ENCODE measurements at places on chromosomes 2 and 18.

GRCh38 chr2:3547915-3548314 lies 10.2 kb downstream of the RNASEH1 start:
- no peak for DNase-seq

DNA sequence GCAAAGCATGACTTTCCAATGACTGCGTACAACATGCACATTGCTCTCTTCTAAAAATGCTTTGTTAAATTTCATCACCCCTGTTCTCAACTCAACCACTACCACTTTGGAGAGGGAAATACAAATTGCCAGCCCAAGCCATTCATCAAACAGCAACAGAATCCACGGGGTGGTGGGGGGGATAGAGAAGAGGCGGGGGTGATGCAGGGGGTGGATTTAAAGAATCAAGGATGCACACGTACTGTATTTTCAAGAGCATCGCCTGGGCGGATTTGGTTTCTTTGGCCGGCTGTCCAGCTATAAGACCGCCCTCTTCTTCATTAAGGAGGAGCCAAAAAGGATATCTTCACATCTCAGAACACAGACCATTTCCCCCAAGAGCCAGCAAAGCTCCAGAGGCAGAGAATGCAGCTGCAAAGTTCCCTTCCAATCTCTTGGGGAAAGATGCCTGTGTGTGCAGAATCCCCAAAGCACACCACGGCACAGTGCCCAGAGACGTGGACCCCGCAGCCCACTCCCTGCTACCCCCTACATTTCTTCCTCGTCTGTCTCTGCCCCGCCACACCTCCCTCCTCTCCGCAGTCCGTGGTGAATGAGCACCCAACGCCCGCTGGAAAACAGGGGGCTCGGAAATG lies 977 bp downstream of the SLC8A1 start:
- DNase-seq: no peak

GRCh38 chr2:112582314-112582746 lies 2.1 kb upstream of the CHCHD5 start:
- DNase-seq: no peak

DNA sequence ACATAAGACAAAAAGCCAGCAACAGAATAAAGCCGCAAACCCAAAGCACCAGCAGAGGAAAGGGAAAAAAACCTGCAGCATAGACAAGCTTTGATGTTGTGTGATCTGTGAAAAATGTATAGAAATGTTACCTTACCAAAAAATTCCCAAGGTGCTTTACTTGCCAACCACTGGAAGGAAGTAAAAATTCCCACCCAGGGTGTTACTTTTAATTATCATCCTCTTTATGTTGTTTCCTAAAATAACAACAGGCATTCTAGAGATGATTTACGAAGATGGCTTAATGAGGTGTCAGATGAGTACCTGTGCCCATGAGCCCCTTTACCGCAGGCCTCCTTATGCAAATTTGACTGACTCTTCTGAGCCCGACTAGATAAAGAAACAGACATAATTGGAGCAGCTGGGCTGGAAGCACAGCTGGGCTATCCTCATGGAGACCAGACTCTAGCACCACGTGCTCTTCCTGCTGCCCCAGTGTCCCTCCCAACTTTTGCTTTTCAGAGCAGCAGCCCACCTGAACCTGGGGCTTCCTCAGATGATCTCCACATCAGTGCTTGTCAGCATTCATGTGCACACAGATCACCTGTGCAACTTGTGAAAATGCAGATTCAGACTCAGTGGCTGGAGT lies 41.5 kb downstream of the SRSF7 start:
- no peak for DNase-seq

DNA sequence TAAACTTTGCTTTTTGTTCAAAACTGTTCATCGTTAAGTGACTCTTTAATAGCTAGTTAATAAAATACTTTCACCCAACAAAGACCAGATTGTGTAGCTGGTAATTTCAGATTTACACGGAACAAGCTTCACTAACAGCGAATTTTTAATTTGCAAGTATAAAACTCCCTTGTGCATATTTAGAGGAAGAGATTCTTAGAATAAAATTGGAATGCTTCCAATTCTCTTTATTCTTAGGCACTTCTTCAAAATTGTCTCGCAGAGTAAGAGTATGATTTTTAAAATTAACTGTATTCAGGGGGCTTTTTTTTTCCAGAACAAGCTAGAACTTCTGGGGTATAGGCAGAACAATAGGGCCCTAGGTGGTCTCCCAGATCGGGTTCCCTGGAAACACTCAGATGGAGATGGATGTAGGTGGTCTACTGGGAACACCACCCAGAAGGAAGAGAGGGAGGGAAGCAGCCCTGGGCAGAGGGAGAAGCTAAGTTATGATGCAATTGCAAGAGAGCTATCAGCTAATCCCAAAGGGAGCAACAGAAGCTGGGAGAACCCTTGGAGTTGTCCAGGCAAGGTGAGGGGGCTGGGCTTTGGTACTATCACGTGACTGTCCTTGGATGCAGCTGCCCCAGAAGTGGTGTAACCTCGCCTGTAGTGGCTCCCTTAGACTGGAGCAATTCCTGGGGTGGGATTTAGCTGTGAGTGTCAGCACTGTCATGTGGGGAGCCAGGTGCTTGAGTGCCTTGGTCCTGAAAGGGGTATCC lies 151.7 kb upstream of the ASB18 start:
- no peak for DNase-seq

GRCh38 chr18:78913395-78913794 lies 66.2 kb upstream of the SALL3 start:
- no peak for DNase-seq

GRCh38 chr2:210616074-210616473 lies 59.7 kb downstream of the CPS1 start:
- DNase-seq: no peak

DNA sequence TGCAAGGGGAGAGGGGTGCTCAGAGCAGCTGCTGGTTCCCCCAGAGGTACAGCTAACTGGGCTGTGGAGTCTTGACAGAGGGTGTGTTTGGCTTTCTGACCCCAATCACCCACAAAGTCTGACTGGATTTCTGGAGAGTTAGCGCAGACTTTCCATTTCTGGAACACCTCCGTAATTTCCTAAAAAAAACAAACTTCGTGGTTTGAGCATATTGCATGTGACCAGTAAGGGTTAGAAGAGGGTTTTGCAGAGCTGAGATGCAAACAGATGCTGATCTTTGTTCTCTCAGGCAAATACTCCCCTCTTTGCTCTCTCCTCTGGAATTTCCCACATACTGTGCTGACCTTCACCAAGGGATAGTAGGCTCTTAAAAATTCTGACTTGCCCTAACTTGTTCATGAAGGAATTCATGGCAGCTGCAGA lies 44.5 kb upstream of the TMEM247 start:
- no peak for DNase-seq

DNA sequence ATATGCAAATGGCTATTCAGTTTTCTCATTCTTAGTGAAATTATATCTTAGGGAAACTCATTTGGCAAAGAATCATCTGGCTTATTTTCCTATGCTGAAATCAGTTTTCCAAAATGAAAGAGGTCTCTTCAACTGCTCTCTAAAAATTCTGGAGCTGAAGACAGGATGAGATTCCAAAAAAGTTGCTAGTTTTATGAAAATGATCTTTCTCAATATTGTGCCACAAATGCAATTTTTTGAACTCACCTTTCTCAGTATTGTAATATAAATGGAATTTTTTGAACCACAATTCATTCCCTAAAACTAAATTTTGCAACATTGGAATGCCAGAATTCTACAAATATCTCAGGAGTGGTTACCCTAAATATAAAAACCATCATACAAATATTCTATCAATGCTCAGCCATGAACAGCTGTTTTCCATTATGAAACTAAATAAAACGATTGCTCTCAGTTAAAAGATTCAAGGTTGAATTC lies 147.7 kb upstream of the PKDCC start:
- no peak for DNase-seq

DNA sequence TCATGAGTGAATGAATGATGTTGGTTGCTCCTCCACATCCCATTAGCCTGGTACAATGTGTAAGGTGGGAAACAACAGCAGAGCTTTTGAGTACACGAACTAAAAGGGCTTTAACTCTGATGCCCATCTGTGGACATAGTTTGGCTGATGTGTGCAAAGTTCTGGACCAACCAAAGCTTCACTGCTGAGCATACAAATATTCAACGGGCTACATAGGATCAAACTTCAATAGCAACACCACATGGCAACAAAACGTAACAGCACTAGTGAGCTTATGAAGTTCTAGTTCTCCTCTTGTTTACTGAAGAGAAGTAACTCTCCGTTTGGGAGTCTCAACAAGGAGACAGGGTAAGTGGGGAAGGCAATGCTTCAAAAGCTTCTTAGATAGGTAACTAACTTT lies 20.4 kb downstream of the STAM2 start:
- no peak for DNase-seq

Measured in neural crest cell (in vitro differentiated cells).